ENCODE measurements at places on chromosomes 7 and 10.
A peak's percentile ranks its signal among the peaks of the same experiment; 100 is the strongest.

GRCh38 chr10:70680899-70681730 lies 8.8 kb downstream of the ADAMTS14 start:
- DNase-seq = no peak

DNA sequence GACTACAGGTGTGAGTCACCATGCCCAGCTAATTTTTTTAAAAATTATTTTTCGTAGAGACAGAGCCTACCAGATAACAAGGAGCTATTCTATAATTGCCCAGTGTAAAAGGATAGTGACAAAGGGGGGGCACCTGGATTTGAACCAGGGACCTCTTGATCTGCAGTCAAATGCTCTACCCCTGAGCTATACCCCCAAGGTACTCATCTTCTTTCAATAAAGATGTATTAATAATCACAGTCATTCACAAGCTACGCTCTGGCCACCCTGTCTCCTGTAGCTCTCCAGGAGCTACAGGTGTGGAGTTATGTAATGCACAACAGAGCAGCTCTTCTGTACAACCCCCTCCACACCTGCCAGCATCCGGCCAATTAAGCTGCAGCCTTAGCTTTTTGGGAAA lies 83.5 kb downstream of the ZNF777 start:
- DNase-seq = no peak

DNA sequence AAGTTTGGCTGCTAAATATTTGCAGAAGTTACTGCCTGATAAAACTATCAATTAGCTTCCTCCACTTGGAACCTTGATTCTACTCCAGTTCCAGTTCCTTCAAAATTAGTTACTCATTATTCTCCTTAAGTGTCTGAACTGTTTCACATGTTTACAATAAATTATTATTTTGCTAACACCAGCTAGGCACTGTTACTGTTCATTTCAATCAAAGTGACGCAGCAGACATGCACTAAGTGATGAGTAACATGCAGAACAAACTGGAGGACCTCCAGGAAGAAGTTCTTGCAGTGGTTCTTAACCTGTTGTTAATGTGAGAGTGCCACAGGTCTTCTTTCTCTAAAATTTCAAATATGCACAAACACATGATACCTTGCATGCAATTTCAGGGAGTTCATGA lies 491.8 kb upstream of the SEMA3A start:
- DNase-seq = no peak

DNA sequence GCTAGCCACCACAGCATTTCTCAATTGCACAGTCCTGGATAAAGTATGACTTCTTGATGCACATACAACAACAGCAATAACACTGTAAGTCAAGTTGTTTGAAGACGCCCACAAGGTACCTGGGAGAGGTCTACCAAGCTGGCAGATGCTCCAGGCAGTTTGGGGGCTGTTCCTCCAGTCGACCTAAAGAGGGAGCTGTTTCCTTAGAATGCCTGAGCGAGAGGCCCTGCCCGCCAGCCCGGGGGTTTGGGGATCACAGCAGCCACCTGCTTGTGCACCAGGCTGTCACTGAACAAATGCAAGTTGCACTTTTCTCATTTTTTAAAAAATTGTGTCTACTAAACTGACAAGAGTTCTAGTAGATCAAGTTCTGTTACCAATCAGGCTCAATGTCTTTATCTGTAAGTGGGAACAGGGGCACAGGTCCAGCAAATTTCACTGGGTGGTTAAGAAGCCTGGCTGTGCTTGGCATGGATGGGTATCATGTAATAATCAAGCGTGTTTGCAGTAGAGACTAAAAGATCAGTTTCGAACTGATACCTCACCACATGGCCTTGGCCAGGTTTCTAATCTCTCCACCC lies 193.8 kb upstream of the ADO start:
- peak; percentile 39 for DNase-seq

DNA sequence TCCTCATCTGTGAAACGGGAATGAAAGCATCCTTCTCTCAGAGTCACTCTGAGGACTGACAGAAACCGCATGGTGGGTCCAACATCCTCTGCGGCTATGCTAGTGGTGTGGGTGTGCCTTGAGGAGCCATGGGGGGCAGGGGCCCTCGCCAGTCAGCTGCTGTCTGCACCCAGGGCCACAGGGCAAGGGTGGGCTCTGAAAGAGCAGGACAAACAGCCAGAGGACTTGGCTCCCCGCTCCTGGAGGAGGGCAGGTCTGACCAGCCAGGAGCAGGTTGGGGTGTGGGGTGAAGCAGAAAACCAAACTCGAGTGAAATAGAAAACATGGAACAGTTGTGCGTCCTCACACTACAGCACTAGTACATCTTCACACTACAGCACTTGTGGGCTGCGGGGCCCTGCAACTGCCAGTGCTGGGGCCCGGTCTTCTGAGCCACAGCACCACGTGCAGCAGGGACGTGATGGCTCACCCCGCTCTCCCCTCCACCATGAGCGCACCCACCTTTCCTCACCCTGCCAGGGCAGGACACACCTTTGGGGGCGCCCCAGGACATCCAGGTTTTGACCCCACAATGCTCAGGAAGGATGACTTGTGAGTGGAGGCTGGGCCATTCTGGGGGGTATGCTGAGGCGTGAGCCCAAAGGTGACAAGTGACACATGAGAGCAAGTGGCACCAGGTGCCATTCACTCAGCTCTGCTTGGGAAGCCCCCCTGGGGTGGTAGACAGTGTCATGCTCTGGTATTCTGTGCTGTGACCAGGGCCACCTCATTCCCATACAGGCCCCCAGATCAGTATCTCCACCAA lies 96.1 kb upstream of the RET start:
- no peak for DNase-seq

DNA sequence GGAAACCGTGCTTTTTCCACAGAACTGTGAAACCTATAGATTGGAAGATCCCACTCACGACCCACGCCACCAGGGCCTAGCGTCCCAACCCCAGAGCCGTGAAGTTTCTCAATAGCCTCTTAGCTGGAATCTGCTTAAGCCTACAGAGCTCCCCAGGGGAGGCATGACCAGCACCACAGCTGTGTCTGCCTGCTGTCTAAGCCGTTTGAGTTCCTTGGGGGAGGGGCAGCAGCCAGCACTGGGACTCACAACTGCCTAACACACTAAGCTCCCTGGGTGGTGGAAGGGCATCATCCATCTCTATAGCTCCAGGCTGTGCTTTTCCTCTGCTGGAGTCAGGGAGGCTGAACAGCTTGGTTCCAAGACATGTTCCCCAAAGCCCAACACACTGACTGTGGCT lies 26.0 kb upstream of the TMEM140 start:
- DNase-seq = no peak

DNA sequence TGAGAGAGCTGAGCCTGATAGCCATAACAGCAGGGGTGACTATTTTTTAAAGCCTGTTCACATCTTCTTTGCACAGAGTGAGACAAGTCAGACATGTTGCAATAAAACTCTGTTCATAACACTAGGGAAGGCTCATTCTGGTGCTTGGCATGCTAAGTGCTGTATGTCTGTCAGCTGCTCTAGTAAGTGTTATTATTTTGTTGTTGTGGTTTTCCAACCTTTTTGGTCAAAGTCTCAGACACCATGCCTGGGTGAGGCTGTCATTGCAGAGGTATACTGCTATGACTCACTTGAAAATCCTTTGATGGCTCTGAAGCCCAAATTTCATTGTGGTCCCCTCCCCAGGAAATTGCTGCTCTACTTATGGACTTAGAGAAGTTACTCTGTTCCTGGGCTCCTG lies 129.7 kb downstream of the ADRA2A start:
- no peak for DNase-seq

DNA sequence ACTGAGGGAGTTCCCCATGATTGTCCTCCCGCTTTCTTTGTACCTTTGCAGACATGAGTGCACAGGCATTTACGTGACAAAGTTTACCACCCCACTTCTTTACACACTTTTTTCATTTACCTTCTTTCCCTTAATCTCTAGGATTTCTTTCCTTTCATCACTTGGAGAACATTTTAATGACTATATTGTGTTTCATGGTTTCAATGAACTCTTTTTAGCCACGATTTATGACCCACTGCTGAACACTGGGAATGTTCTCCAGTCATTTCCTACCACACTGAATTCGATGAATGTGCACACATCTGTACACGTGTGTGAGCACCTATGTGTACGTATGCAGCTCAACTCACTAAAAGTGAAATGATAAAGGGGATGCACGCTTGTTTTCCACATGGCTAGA lies 371.7 kb upstream of the IGFBP3 start:
- DNase-seq = no peak

DNA sequence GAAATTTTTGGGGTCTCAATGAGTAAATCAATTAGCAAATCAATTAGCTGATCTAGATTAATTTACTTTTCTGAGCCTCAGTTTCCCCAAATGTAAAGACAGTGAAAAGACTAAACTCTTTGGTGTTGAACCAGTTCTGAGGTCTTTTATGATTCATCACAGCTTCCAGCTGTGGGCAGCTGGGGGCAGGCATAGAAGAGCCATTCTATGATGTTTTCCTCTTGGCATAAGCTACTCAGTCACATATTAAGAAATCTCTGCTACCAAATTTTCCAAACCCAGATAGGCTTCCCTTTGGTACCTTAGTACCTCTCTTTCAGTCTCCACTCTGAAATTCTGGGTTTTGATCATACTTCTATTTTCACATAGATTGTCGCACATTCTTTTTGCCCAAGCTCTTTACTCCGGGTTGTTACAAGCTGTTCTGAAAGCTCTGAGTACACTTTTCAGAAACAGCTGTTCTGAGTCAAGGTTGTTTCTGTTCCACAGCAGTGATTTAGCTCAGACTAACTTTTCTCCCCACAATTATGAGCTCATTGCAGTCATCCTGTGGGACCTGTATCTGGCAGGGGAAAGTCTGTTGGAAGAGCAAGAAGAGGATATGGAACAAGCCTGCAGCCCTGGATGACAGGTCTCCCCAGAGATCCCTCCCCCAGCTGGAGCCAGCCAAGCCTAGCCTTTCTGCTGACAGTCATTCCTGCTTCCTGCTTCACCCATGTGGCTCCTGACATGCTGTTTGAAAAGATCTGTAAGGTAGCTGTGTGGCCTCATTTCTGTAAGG lies 599.6 kb upstream of the GHITM start:
- DNase-seq = no peak

GRCh38 chr10:7587168-7587864 lies 79.5 kb downstream of the ITIH5 start:
- DNase-seq = no peak

DNA sequence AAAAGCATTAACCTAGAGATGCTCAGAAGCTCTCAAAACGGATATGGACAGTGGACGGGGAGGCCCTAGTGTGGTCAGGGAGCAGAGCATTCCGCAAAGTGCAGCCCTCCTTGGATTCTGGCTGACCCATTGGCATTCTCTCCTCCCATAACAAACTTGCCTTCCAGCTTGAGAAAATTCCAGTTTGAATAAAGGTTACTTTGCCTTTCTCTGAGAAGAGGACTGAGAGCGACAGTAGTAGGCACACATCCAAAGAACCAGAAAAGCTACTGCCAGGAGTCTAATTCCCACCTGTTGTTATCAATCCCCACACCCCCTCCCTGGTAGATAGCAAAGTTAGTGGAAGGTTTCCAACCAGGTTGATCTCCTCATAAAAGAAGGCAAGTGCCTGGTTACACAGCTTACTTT lies 84.7 kb upstream of the TRIL start:
- DNase-seq = no peak

- no peak for DNase-seq
Observed at GRCh38 chr7:74104702-74105101, 21.1 kb downstream of the LIMK1 start.

DNA sequence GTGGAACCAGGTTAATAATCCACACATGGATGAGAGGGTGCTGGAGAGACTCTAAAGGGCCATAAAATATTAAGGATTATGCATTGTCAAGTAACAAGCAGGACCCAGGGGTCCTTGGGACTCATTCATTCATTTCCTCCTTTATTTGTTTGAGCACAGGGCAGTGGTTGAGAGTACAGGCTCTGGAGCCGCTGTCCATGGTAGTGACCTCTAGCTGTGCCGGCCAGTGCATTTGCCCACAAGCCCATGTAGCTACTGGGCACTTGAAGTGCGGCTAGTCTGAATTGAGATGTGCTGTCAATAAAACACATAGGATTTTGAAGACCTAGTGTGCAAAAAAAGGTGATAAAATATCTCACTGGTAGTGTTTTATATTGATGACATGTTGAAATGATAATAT lies 137.6 kb downstream of the C10orf105 start:
- no peak for DNase-seq

DNA sequence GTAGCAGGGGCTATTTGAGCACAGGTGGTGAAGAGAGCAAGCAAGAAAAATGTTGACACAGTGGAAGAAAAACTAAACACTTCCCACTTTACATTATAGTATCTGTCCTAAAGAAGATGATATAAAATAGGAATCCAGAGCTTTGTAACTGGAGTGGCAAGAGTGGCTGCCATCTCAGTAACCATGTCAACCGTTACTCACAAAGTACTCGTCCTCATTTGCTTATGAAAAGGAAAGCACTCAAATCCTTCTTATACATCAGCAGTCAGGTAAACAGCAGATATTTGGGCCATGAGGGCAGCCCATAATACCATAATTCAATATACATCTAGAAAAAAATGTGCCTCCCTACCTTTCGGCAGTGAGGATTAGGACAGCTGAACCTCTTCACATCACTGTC lies 70.1 kb downstream of the RNF216 start:
- no peak for DNase-seq

DNA sequence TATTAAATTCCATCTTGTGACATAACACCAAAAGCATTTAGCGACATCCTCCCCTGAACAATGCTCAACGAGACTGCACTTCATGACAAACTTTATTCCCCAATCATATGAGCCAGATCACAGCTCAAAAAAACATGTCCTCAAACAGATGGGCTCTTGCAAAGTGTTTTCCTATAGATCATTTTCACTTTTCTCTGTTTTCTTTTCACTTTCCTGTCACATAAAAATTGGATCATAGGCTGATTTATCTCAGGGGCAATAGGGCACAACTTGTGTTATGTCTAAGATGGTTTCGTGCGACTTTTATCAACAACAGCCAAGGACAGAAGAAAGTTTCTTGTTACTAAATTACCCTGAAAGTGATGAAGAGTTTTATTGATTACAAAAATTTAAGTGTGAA lies 206.1 kb downstream of the WDR11 start:
- no peak for DNase-seq

GRCh38 chr10:10456856-10457255 lies 560.8 kb upstream of the CELF2 start:
- no peak for DNase-seq

- DNase-seq = no peak
Observed at GRCh38 chr7:32253299-32253698, 183.1 kb upstream of the PDE1C start.

GRCh38 chr7:133130166-133130565 lies 48.3 kb upstream of the CHCHD3 start:
- DNase-seq = no peak
